ENCODE measurements at places on chromosomes 4 and X.
A peak's percentile ranks its signal among the peaks of the same experiment; 100 is the strongest.

- DNase-seq, result no peak
Observed at GRCh38 chr4:175841366-175841765, 29.3 kb upstream of the GPM6A start.

GRCh38 chr4:876780-877179, 50.9 kb upstream of the CPLX1 start:
- no peak for DNase-seq

- DNase-seq, result no peak
Observed at GRCh38 chr4:119536572-119537528, 91.8 kb downstream of the PDE5A start.

DNA sequence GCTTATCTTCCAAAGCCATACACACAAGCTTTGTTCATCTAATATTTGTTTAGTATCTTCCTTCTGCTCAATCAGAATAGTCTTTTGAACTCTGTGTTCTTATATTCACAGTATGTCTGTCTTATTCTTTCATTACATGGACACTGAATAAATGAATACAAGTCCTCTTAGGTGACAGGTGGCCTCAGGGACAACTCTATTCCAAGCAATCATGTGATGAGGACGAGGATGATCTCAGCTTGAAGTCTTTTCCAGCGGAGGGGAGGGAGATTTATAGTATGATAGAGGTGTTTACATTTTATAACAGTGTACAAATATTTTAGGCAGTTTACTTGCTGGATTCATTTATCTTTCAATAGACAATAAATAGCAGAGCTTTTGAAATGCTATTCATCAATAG, 300.4 kb downstream of the NLGN4X start:
- no peak for DNase-seq

DNA sequence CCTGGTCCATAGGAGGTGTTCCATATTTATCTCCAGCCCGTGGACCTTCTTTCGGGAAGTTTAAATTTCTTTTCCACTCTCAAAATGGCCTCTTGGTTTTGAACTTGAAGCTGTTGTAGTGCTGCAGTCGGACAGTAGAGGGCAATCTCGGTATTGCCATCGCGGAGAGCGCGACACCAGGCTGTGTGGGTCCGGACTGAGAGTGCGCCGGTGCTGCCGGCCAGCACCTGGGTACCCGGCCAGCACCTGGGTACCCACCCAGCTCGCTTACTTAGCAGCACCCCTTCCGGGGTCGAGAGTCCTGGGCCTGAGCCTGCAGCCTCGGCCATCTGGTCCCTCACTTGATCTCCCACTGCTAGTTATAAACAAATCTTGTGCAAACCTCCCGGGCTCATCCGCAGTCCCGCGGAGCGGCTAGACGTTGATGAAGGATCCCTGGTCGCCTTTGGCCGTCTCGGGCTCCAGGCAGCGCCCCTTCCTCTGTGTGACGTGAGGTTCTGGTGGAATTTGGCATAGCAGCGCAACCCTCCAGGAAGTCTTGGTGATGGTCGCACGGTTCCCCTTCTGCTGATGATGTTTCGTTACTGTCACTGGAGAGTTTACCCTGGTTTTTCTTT, 18.0 kb downstream of the FAM9A start:
- DNase-seq, result no peak

GRCh38 chr4:121964958-121965357, 13.1 kb upstream of the TRPC3 start:
- no peak for DNase-seq

GRCh38 chr4:36027203-36027602, 217.1 kb downstream of the ARAP2 start:
- DNase-seq, result no peak

DNA sequence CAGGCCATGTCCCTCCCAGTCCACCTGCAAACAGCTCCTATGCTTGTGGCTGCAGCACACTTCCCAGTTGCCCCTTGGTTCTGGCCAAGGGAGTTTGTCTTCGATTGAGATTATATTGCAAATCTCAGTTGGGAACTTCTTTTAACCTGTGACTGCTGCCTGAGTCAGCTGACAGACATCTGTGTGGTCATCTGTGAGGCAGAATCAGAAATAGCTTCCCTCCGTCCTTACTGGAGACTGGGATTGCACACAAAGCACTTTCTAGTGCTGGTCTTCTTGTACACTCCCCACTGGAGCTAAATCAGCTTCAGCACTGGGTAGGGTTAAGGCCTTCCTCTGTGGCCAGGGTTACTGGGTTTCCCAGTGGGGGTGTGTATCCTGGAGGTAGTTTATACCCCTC, 34.3 kb downstream of the ZNF330 start:
- DNase-seq, result no peak

DNA sequence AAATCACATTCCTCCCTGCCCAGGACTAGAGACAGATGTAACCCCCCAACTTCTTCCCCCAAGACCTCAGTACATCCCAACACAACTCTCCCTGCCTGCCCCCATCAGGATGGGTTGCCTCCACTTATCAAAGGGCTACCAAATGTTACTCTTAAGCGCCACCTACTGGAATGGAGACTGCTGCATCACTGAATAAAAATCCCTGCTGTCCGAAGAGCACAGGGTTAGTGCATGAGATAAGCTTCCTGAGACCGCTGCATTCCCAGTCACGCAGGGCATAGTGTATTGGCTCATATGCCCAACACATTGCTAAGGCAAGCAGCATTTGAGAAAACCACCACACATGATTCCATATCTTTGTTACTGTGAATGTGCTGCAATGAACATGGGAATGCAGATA, 544.5 kb downstream of the PPP4R3C start:
- no peak for DNase-seq

- no peak for DNase-seq
Observed at GRCh38 chr4:46081674-46082073, 42.2 kb downstream of the GABRG1 start.

DNA sequence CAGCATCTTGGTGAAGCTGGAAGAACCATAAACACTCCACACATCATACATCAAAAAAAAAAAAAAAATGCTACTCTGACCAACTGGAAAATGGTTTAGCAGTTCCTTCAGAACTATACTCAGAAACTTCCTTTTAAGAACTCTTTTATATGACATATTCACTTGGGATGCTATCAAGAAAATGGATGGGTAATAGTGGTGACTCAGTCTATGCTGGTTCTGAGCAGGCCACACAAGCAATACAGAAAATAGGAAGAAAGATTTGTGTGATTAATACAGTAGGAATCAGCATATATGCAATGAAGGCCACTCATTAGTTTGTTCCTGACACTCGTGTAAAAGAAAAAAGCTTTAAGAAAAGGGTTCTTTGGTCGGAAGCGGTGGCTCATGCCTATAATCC, 123.5 kb upstream of the FAT4 start:
- DNase-seq, result no peak

- DNase-seq, result no peak
Observed at GRCh38 chrX:39577985-39578869, 519.5 kb downstream of the BCOR start.

DNA sequence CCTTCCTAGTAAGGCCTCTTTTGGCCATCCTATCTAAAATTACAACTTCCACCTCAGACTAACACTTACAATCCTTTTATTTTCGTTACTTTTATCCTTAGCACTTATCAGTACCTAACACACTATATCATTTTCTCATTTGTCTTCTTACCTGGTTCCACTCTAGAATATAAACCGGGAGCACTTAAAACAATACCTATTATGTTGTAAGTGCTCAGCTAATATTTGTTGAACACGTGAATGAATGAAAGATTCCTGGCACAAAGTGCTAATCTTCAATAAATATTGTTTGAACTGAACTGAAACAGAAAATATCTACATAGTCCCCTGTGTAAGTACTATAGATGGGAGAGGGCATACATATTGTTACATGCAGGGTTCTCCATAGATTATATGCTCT, 14.4 kb downstream of the MGARP start:
- no peak for DNase-seq

GRCh38 chr4:180794333-180794732, 1448.9 kb upstream of the TENM3 start:
- no peak for DNase-seq

DNA sequence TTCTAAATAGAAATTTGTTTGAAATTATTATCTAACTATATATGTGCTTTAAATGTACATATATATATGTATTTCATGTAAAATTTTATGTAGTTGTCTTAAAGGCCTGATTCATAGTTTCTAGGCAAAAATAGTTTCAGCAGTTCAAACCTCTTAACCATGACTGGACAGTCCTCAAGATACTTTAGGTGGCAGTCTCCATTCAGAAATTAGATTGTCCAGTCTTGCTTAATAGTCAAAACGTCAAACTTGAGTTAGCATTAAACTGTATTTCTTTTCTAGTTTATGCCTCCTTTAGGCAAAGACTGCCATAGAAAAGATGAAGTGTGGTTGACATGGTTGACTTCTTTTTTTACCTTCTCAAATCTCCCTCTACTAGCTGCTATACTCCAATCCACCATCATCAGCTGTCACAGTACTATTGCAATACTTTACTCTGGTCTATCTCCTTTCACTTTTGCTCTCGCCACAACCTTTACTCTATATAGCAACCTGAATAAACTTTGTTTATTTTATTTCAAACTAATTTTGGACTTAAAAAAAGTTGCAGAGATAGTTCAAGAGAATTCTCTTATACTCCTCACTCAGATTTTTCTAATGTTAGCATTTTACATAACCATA, 395.6 kb upstream of the DIPK2B start:
- no peak for DNase-seq

DNA sequence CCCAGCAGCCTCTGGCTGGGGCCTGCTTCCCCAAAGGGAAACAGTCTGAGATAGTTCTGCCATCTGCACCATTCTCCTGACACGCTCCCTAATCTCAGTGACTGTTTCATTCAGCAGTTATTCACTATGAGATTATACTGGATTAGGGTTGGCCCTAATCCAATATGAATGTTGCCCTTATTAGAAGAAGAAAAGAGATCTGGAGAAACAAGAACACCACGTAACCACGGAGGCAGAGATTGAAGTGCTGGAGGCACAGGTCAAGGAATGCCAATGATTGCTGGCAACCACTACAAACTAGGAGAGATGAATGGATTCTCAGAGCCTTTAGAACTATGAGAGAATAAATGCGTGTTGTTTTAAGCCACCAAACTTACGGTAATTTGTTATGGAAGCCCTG, 7.4 kb downstream of the ACOX3 start:
- DNase-seq, result no peak

GRCh38 chr4:42570221-42570620, 86.7 kb downstream of the ATP8A1 start:
- DNase-seq, result no peak

DNA sequence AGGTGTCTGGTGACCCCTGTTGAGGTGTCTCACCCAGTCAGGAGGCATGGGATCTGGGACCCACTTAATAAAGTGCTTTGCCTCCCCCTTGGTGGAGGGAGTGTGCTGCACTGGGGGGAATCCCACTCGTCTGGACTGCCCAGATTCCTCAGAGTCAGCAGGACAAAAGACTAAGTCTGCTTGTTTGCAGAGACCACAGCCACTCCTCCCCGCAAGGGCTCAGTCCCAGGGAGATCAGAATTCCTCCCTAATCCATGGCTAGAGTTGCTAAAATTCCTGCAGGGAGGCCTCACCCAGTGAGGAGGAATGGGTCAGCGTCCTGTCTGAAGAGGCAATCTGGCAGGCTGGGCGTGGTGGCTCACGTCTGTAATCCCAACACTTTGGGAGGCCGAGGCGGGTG, 442.2 kb downstream of the PABPC4L start:
- no peak for DNase-seq

DNA sequence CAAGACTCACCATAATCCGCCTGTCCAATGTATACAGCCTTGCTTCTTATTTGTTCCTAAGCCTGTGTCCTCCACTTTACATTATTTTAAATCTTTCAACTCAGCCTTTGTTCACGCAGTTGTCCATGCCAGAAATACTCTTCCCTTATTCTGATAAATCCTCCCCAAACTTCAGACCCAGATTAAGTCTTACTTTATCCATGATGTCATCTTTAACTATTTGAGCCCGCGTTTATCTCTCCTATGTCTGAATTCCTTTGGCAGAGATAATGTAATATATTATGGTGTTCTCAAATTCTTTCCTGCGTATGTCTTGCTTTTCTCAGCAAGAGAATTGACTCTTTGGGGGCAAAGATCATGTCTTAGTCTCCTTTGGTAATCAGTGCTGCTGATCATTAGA, 129.6 kb downstream of the LUZP4 start:
- no peak for DNase-seq

- DNase-seq, result no peak
Observed at GRCh38 chr4:140222171-140222570, 68.2 kb upstream of the MAML3 start.

DNA sequence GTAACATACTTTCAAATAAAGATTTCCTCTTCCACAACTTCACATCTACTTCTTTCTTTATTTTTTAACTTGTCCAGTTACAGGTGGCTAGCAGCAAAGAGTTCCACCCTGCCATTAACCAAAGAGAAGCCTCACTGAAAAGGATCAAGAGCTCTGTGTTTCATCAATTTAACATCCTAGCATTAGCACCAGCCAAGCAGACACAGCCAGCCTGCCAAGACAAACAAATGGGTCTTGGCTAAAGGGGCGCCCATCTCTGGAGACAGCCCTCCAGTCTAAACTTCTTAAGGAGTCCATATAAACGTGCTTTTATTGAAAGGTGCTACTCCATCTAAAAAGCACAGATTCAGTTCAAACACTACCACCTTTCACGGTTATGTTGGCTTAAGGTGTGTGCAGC, 105.3 kb downstream of the ADAMTS3 start:
- DNase-seq, result no peak

DNA sequence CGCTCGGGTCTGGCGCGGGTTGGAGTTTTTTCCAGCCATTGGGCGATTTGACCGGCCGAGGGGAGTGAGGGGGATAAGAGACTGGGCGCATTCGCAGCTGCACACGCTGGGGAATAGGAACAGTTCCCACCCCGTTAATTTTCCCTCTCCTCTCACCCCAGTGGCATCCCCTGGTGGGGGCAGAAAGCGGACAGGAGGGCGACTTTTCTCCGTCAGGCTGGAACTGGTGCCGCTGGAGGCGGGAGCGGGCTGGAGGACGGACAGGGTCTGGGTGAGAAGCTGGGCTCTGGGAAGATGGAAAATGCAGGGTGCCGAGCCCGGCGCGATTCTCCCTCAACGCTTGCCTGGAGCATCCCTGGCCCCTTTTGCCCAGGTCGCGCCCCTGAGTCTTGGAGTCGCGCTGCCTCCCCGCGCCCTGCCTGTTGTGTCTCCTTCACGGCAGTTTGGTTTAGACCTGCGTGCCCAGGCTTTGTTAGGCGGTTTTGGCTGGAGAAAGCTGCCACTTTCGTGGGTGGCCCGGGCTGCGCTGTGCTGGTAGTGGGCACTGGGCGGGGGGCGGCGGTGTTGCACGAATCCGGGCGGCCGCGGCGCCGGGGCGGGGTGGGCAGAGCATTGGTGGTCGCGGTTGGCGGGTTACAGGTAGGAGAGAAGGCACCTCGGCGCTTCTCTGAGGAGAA, 2.0 kb downstream of the ADGRL3 start:
- peak; percentile 33 for DNase-seq
